ENCODE measurements at places on chromosomes 12 and 14.

- DNase-seq = no peak
These were observed 5.1 kb upstream of the MAGOHB start for GRCh38 chr12:10618338-10618987.

GRCh38 chr14:91875525-91876286 lies 8.4 kb upstream of the TC2N start:
- peak; percentile 31 for DNase-seq

DNA sequence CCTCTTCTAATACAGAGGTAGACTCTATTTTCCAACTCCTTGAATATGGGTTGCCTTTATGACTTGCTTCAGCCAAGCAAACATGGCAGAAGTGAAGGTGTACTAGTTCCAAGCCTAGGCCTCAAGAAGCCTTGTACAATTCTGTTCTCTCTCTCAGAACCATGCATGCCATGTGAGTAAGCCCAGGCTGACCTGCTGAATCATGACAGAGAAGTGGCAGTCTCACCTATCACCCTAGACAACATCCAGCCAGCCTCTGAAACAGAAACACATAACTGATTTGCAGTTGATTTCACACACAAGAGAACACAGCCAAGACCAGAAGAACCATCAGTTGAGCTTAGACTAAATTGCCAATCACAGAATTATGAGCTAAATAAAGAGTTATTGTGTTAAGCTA lies 157.2 kb downstream of the GARIN6 start:
- no peak for DNase-seq

- no peak for DNase-seq
These were observed 394.9 kb downstream of the RAD51B start for GRCh38 chr14:68214431-68214830.

DNA sequence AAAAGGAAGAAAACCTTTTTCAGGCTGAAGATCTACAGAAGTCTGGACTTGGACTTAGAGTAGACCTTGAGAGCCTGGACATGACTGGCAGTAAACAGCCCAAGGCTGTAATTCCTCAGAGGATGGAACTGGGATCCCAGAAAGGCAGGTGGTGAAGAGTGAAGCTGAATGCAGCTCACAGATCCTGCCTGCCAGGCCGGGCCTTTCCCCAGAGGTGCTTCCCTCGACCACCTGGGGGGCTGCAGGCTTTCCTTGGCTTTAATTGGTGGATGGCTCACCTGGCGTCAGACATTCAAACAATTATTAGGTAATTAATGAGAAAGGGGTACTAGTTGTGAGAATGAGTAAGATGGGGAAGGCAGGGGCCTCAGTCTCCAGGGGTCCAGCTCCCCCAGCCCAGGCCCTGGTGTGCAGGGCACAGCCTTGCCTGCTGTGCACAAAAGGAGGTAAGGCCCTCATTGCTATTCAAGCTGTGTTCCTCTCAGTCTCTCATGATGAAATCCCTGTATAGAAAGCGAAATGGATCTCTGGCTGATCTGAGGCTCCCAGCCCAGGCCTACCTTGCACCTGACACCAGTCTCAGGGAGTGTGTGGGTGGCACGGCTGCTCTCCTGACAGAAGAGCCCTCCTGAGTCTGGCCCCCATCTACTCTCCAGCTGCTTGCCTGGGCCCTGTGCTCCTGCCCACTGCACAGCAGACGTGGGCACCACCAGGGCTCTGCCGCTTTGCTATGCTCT lies 63.0 kb upstream of the TCL1A start:
- DNase-seq = no peak
